ENCODE measurements at places on chromosomes 11 and 22. TPM values are rescaled to one million over a fixed set of nuclear protein-coding genes. Genes with fewer than 3 reads are reported as not detected.

DNA sequence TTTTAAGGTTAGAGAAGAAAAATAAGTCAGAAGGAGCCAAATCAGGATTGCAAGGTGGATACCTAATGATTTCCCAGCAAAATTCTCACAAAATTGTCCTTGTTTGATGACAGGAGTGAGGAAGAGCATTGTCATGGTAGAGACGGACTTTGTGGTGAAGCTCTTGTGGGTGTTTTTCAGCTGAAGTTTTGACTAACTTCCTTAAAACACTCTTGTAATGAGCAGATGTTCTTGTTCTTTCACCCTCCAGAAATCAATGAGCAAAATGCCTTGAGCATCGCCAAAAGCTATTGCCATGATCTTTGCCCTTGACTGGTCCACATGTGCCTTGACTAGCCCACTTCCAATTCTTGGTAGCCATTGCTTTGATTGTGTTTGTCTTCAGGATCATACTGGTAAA, 20.0 kb downstream of the CALCB start:
- no peaks in the 10 kb centered on the region for H3K36me3 ChIP-seq
- no peaks in the 10 kb centered on the region for H3K27me3 ChIP-seq
- no peak overlapping the region for H3K4me3 ChIP-seq
- no peak for DNase-seq
- H3K4me1 ChIP-seq, result no peaks in the 10 kb centered on the region

GRCh38 chr22:29030618-29031226, 30.9 kb downstream of the C22orf31 start:
- DNase-seq, result peak; percentile 83
- peaks cover 17% of the 10 kb centered on the region for H3K4me1 ChIP-seq

The GVQW3 gene
- total RNA-seq, result 1.8 TPM

- DNase-seq, result peak; percentile 62
- no peaks in the 10 kb centered on the region for H3K36me3 ChIP-seq
- H3K4me3 ChIP-seq, result no peak overlapping the region
- no peak overlapping the region for H3K27ac ChIP-seq
- H3K27me3 ChIP-seq, result no peaks in the 10 kb centered on the region
Measured at GRCh38 chr22:27624705-27625104, 176.9 kb downstream of the MN1 start.

- H3K36me3 ChIP-seq, result no peaks in the 10 kb centered on the region
- H3K27me3 ChIP-seq, result no peaks in the 10 kb centered on the region
- H3K4me3 ChIP-seq, result no peak overlapping the region
- H3K27ac ChIP-seq, result no peak overlapping the region
Measured at GRCh38 chr11:64582885-64583284, 8.1 kb upstream of the SLC22A12 start.

DNA sequence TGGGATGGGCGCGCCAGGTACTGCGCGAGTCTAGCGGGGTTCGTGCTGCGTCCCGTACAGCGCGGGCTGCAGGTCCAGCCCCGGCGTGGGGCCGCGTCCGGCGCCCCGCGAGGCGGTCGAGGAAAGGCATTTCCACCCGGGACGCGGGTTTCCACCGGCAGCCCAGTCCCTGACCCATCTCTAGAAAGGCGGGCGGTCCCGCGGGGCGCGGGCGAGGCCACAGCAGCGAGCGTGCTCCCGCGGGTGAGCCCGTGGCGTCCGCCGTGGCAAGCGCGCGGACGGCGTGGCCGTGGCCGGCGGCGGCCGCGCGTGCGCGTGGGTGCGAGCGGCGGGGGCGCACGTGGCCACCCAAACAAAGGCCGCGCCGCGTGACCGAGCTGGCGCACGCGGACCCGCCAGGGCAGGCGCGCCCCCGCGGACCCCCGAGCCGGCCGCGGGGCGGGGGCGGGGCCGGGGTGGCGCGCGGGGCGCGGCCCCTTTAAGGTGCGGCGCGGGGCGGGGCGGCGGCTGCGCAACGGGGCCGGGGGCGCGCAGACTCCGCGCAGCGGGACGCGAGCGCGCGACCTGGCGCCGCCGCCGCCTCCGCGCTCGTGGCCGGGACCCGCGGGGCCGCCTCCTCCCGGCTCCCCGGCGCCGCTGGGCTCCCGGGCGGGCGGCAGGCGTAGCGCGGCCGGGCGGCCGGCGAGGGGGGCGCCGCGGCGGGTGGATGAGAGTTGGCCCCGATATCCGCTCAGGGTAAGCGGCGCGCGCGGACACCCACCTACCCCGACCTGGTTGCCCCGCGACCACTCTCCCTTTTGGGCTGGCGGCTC, 39.3 kb upstream of the CELSR1 start:
- no peaks in the 10 kb centered on the region for H3K36me3 ChIP-seq
- no peaks in the 10 kb centered on the region for H3K4me1 ChIP-seq
- peak; percentile 42 for DNase-seq
- peak overlapping the region; percentile 58 for H3K4me3 ChIP-seq
- no peak overlapping the region for H3K27ac ChIP-seq
- peaks cover 3% of the 10 kb centered on the region for H3K27me3 ChIP-seq

The LMO2 gene
- total RNA-seq, result 0.51 TPM

The KIAA0930 gene
- 30.9 TPM for total RNA-seq

The CECR2 gene
- total RNA-seq, result under 0.01 TPM

GRCh38 chr11:105834461-105834860, 187.6 kb downstream of the MSANTD4 start:
- H3K27ac ChIP-seq, result no peak overlapping the region
- no peak for DNase-seq
- H3K4me3 ChIP-seq, result no peak overlapping the region
